Right lung (tissue), 10 donors: ENCODE measurements at places on chromosomes 2 and 18.

GRCh38 chr18:44541159-44541558 is 139.5 kb upstream of the SETBP1 start:
- no peak for DNase-seq

DNA sequence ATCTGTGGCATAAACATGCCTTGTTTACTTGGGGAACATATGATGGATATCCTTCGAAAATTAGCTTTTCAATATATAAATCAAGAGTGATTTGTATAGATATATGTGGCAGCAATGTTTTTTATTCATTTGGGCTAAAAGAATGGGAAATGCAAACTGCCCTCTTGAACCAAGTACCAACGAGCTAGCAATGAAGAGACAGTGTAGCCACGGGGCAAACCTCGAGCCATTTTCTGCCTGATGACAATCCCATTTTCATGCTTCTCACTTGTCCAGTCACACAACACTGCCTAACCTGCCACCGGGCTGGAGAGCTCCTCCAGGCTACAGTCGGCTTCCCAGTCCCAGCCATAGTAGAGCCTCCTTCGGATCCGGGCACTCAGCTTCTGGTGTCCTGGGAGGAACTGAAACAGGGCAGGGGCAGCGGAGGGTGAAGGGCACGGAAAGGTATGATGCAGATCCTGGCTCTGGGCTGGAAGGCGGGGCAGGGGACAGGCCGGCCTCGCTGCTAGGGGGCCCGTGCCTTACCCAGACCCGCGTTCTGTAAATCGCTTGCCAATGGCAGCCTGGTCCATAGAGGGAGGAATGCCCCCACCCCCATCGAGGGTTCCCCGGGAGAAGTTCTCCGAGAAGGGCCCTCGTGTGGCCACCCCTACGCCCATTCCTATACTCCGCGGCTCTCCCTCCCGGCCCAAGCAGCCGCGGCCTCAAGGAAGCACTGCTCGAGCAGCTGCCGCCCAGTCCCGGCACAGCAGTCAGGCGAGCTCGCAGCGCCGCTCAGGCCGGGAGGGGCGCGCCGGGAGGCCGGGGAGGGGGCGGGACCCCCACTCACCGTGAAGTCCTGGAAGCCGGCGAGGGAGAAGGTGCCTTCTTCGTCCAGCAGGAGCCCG is 552 bp downstream of the CNPPD1 start:
- peak; percentile 17 for DNase-seq

DNA sequence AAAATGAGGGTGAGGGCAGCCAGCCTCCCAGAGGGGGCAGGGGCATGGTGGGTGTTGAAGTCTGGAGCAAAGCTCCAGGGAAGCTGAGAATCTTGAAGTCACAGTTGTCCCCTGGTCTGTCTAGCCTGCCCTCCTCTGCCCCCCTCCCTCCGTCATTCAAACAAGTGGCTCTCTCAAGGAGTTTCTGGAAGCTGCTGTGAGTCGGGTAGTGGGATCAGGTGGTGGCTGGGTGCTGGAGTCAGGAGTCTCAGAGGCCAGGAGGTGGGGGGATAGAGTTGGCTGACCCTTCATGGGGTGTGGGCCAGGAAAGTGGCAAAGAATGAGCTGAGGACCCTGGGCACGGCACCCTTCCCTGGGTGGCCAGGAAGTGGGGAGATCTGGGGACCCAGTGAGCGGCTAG is 495 bp upstream of the ASIC4 start:
- DNase-seq: no peak

GRCh38 chr2:70873541-70873940 is 37.9 kb upstream of the CD207 start:
- DNase-seq: no peak

DNA sequence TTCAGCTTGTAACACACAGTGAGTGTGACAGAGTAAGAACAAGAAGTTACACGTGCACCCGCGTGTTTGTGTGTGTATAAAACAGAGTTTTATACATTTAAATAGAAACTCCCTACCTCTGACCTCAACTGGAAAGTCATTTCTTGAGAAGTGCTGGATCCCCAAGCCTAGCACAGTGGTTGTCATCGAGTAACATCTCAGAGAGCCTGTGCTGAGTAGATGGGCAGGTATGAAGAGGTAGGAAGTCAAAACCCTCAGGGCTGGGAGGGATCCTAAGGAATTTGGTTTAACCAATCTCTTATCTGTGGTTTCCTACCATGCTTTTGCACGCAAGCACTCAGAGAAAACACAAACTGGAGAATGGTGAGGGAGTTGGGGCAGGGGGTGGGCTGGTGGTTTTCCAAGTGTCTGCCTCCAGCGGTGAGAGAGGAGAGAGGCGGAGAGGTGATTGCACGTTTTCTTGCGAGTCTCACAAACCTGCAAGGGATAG is 9.2 kb downstream of the ACOXL start:
- DNase-seq: no peak

- DNase-seq: no peak
Observed at GRCh38 chr2:111042261-111042660, 78.5 kb upstream of the BCL2L11 start.

- no peak for DNase-seq
Observed at GRCh38 chr2:165891345-165891744, 62.2 kb downstream of the TTC21B start.

GRCh38 chr2:171136024-171136423 is 24.7 kb downstream of the TLK1 start:
- DNase-seq: no peak

DNA sequence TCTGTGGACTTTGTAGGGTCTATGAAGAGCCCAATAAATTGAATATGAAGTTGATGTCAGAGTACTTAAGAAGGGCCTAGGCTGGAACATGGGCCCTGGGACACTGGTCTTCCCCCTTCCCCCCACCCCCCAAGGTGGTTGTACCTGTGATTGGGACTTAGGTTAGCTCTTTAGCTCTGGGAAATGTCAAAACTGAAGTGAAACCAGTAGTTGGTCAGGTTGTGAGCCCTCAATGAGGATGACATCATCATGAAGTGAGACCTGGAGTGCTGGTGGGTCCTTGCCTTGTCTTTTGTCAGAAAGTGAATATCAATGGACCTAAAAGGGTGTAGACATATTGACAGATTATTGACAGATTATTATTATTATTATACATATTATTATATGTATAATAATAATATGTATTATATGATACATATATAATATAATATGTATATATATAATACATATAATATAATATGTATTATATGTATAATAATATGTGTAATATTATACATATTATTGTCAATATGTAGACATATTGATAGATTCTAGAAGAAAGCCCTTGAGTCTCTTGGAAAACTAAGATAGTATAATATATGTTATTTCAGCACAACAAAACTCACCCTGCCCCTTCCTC is 5.4 kb downstream of the MARS2 start:
- no peak for DNase-seq

- no peak for DNase-seq
Observed at GRCh38 chr18:64972545-64972944, 778.3 kb upstream of the CDH7 start.

DNA sequence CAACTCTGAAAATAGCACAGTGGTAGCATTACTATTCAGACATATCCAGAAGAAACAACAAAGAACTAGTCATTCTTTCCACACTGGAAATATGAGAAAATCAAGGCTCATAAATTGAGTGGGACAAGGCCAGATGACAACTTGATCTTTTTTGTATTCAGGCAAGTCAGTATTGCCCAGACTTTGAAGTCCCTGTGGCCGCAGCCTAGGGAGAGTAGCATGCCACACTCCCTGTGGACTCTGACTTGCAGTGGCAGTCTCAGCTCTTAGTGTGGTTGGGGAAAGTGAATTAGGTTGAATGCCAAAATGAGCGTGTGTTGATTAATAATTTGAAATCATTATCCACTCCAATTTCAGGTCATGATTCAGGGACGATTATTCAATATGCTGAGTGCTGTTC is 53.8 kb upstream of the TMEM177 start:
- no peak for DNase-seq

GRCh38 chr18:12946549-12947284 is 1.1 kb upstream of the SEH1L start:
- peak; percentile 52 for DNase-seq

DNA sequence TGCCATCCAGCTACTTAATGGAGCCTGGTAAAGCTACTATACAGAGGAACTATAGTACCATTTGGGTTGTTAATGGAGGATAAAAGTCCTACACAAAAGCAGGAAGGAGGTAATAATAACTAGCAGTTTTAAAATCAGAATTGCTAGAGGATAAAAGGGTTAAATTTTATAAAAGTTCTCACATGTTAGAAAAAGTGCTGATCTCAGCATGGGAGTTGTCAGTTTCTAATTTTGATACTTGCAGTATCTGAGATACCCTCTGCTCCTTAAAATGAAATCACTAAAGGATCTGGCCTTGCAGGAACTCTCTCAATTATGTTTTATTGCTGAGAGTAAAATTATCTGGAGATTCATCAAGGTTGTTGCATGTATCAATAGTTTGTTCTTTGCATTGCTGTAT is 272.2 kb upstream of the GYPC start:
- no peak for DNase-seq

- DNase-seq: no peak
Observed at GRCh38 chr2:31329081-31329625, 85.4 kb downstream of the XDH start.

DNA sequence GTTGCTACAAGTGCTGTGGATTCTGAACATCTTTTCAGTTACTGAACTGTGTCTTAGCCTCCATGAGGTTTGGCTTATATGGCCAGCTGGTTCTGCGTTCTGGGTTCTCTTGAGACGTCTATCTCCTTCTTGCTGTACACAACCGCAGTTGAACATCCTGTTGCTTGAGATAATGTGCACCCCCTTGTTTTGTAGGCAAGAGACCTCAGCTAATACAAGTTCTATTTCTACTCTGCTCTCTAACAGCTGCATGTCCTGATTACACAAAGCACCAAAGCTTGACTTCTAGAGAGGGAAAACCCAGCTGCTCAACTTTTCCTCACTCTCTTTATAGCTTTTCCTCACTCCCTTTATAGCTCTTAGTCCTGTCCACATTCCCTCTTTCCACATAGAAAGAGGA is 176.0 kb downstream of the LTBP1 start:
- DNase-seq: no peak

DNA sequence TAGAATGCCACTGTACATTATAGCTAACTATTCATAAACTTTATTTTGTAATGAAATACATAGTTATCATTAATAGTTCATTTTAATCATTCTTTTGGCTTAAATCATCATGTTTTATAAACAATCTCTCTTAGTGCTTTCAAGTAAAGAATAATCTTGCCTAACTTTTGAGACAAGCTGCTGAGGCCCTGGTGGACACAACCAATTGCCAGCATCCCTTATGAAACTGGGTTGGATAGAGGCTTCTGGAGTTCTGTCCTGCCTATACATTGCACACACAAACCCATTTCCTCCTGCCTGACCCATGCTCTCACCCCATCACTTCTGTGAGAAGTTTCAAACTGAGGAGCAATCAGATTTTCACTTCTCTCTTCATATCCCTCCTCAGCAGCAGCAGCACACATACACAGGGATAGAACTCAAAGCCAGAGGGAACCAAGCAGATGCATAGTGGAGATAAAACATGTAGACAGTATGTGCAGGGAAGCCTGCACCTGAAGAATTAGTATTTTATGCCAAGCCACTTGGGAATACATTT is 450.0 kb upstream of the SLC14A2 start:
- no peak for DNase-seq

GRCh38 chr18:36265015-36265414 is 32.5 kb upstream of the FHOD3 start:
- DNase-seq: no peak

GRCh38 chr2:29011418-29012060 is 30.4 kb downstream of the TOGARAM2 start:
- peak; percentile 33 for DNase-seq

- no peak for DNase-seq
Observed at GRCh38 chr2:60438653-60439052, 114.8 kb downstream of the BCL11A start.

DNA sequence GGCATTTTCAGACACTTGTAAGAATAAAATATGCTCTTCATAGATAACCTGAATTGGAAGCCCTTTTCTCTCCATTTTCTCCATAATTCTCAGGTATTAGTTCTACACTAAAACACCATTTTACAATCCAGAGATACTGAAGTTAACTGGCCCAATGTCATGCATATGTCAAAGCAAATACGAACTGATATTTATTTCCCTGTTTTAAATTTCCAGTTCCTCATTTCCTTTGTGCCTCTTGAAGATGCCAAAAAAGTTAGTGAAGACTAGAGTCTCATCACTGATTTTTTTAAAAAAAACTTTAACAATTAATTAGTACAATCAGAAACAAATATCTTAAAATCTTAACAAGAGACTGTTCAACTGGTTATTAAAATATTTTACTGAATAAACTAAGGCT is 52.8 kb upstream of the ITGB6 start:
- no peak for DNase-seq

DNA sequence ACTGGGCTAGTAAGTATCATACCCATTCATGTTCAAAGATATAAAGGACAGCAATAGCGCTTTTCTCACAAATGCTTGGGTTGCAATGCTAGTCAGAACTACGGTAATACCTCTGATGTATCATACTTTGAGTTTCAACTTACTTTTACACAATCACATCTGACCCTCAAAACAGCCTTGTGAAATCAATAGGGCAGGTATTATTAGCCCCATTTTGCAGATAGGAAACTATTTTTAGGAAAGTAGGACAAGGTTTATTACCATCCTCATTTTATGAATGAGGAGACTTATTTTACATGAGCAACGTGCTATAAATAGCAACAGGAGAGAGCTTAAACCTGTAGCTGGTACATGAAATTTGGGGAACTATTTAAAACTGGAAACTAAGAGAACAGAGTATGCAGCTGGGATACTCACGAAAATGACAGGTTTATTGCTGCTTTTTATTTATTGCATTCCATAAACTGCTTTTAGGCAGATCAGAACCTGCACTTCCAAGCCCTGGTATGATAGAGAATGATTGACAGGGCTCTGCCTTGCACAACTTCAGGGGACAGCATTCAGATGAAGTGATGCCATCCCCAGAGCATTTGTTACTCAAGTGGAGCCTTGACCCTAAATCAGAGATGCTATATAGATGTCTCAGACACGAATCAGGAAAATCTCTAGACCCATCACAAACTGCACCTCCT is 42.4 kb upstream of the PPM1B start:
- DNase-seq: no peak

DNA sequence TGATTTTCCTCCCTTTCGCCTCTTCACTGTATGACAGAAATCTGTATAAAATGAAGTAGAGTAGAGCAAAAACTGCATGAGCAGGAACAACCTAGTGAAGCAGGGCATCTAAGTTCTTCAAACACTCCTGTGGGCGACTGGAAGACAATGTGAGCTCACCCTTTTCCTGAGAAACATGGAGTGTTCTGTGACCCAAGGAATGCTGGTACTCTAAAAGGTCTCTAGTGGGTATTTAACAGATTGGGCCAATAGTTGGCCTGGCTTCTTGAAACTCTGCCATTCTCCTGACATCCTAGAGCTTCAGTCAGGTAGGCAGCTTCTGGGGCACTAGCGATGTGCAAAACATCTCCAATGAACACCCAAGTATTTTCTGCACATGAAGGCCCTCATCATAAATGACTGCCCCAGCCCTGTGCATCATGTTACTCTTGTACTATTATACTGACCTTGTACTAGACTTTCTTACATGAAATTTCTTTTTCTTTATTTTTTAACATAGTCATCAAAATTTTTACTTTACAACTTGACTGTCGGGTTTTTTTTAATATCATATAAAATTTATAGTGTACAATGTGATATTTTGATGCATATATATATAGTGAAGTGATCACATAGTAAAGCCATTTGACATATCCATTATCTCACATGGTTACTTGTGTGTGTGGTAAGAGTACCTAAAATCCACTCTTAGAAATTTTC is 294.6 kb upstream of the SESTD1 start:
- no peak for DNase-seq

- DNase-seq: no peak
Observed at GRCh38 chr2:215693193-215693998, 257.5 kb upstream of the FN1 start.
